ENCODE measurements at places on chromosomes 12 and 14.
A peak's percentile ranks its signal among the peaks of the same experiment; 100 is the strongest.

- peaks cover 64% of the 10 kb centered on the region for H3K36me3 ChIP-seq
- no peak overlapping the region for H3K4me3 ChIP-seq
- no peaks in the 10 kb centered on the region for H3K27me3 ChIP-seq
- no peak for DNase-seq
Observed at GRCh38 chr12:123595729-123596128, 6.2 kb upstream of the DDX55 start.

GRCh38 chr12:70252832-70253231, 9.6 kb downstream of the CNOT2 start:
- no peak for DNase-seq
- H3K27me3 ChIP-seq = no peaks in the 10 kb centered on the region
- H3K4me3 ChIP-seq = no peak overlapping the region

GRCh38 chr12:24228371-24228770, 278.9 kb upstream of the SOX5 start:
- no peak overlapping the region for H3K27ac ChIP-seq
- no peaks in the 10 kb centered on the region for H3K27me3 ChIP-seq
- no peak overlapping the region for H3K4me3 ChIP-seq
- DNase-seq = no peak

- peaks cover 2% of the 10 kb centered on the region for H3K4me1 ChIP-seq
- DNase-seq = no peak
- H3K4me3 ChIP-seq = no peak overlapping the region
- no peaks in the 10 kb centered on the region for H3K27me3 ChIP-seq
- H3K36me3 ChIP-seq = no peaks in the 10 kb centered on the region
Observed at GRCh38 chr14:90427848-90428426, 31.1 kb downstream of the CALM1 start.

DNA sequence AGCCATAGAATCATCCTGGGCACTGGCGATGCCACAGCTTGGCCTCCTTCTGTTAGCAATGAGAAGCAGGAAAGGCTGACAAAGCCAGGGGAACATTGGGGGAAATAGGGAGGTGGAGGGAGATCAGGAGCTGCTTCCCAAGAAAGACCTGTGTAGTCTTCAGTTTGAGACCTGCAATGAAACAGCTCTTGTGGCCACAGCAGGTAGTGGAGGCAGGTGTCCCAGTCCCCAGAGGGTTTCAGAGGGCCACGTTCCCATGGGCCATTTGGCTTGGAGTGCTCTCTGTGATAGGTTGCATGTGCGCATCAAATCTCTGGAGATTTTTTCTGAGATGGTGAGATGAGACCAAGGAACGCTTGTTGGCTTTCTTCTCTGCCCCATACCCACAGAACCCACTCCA, 14.4 kb upstream of the OR6S1 start:
- DNase-seq = no peak
- peaks cover 21% of the 10 kb centered on the region for H3K27me3 ChIP-seq
- no peak overlapping the region for H3K4me3 ChIP-seq

GRCh38 chr12:23560611-23561010, 388.9 kb downstream of the SOX5 start:
- no peak for DNase-seq
- H3K4me3 ChIP-seq = no peak overlapping the region
- no peak overlapping the region for H3K27ac ChIP-seq
- H3K4me1 ChIP-seq = no peaks in the 10 kb centered on the region
- no peaks in the 10 kb centered on the region for H3K27me3 ChIP-seq

GRCh38 chr14:56087671-56088471, 30.3 kb upstream of the PELI2 start:
- H3K27ac ChIP-seq = no peak overlapping the region
- H3K4me3 ChIP-seq = no peak overlapping the region
- H3K4me1 ChIP-seq = peaks cover 5% of the 10 kb centered on the region

GRCh38 chr12:71509705-71510104, 70.1 kb downstream of the LGR5 start:
- no peaks in the 10 kb centered on the region for H3K27me3 ChIP-seq
- no peak overlapping the region for H3K4me3 ChIP-seq
- DNase-seq = no peak
- H3K36me3 ChIP-seq = no peaks in the 10 kb centered on the region
- no peaks in the 10 kb centered on the region for H3K4me1 ChIP-seq

- DNase-seq = no peak
- no peak overlapping the region for H3K27ac ChIP-seq
- H3K4me3 ChIP-seq = no peak overlapping the region
- H3K36me3 ChIP-seq = no peaks in the 10 kb centered on the region
Observed at GRCh38 chr14:34234258-34234657, 227.8 kb downstream of the SPTSSA start.

DNA sequence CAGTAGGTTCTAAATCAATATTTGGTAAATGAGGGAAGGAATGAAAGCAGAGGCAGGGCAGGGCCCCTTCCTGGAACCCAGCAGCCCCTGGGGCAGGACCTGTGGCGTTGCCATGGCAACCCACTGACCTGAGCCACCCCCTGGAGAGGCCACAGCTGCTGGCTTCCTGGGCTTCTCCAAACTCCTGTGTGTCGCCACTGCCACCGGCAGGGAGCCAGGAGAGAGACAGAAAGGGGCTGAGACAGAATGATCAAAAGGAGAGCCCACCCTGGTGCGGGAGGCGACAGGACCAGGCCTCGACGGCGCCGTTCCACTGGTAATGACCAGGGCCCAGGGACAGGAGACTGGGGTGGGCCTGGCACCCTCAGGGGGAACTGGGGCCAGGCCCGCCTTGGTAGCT, 18.2 kb downstream of the RFX4 start:
- H3K4me3 ChIP-seq = no peak overlapping the region
- H3K36me3 ChIP-seq = no peaks in the 10 kb centered on the region
- H3K4me1 ChIP-seq = no peaks in the 10 kb centered on the region
- no peak for DNase-seq
- no peaks in the 10 kb centered on the region for H3K27me3 ChIP-seq

- H3K27me3 ChIP-seq = no peaks in the 10 kb centered on the region
- DNase-seq = peak; percentile 72
- no peak overlapping the region for H3K4me3 ChIP-seq
- peaks cover 54% of the 10 kb centered on the region for H3K4me1 ChIP-seq
- peaks cover 6% of the 10 kb centered on the region for H3K36me3 ChIP-seq
Observed at GRCh38 chr12:93390549-93391297, 13.0 kb downstream of the NUDT4 start.

- no peak overlapping the region for H3K27ac ChIP-seq
- DNase-seq = no peak
- no peaks in the 10 kb centered on the region for H3K36me3 ChIP-seq
- no peaks in the 10 kb centered on the region for H3K27me3 ChIP-seq
- H3K4me3 ChIP-seq = no peak overlapping the region
- peaks cover 5% of the 10 kb centered on the region for H3K4me1 ChIP-seq
Observed at GRCh38 chr12:12398026-12398859, 41.4 kb downstream of the BORCS5 start.

GRCh38 chr12:2811801-2812200, 667 bp upstream of the ITFG2 start:
- H3K36me3 ChIP-seq = no peaks in the 10 kb centered on the region
- peak overlapping the region; percentile 53 for H3K4me3 ChIP-seq
- H3K27ac ChIP-seq = peak overlapping the region; percentile 97
- H3K4me1 ChIP-seq = peaks cover 17% of the 10 kb centered on the region
- DNase-seq = no peak

DNA sequence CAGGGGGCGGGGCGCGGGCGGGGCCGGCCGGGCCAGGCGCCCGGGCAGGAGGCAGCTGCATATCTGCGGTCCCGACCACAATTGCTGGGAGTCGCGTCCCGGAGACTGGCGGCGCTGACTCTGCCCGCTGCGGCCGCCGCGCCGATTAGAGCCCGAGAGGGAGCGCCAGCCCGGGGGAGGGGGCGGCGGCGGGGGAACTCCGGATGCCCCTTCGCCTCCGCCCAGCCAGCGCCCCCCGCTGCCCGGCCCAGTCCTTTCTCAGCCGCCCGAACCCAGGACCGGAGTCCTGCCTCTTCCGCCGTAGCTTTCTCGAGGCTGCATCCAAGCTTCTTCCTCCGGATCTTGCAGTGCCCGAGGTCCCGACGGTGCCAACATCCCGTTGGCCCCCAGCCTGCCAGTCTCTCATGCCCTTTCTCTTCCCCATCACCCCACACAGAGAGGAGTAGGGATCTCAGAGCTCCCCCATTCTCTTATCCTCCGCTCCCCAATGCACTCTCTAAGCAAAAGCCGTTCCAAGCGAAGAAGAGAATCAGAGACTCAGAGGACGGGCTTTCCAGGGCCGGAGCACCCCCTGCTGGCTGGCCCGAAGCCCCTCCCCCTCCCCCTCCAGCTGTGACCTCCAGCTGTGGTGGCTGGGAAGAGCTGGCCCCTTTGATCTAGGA, 8.8 kb upstream of the SP7 start:
- H3K27ac ChIP-seq = peak overlapping the region; percentile 85
- H3K36me3 ChIP-seq = no peaks in the 10 kb centered on the region
- peak overlapping the region; percentile 56 for H3K4me3 ChIP-seq
- peaks cover 18% of the 10 kb centered on the region for H3K4me1 ChIP-seq
